ENCODE measurements at places on chromosomes 2 and 18.

DNA sequence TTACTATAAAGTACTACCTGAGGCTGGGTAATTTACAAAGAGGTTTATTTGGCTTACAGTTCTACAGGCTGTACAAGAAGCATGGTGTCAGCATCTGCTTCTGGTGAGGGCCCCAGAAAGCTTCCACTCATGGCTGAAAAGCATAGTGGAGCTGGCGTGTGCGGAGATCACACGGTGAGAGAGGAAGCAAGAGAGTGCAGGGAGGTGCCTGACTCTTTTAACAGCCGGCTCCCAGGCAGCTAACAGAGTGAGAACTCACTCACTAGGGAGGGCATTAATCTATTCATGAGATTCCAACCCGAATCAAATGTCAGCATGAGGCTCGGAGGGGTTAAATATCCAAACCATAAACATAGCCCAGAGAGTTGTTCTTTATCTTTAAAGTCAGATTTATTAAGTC lies 117.3 kb downstream of the LDLRAD4 start:
- DNase-seq = no peak

GRCh38 chr18:45619826-45620201 lies 4.5 kb downstream of the SLC14A2 start:
- no peak for DNase-seq

DNA sequence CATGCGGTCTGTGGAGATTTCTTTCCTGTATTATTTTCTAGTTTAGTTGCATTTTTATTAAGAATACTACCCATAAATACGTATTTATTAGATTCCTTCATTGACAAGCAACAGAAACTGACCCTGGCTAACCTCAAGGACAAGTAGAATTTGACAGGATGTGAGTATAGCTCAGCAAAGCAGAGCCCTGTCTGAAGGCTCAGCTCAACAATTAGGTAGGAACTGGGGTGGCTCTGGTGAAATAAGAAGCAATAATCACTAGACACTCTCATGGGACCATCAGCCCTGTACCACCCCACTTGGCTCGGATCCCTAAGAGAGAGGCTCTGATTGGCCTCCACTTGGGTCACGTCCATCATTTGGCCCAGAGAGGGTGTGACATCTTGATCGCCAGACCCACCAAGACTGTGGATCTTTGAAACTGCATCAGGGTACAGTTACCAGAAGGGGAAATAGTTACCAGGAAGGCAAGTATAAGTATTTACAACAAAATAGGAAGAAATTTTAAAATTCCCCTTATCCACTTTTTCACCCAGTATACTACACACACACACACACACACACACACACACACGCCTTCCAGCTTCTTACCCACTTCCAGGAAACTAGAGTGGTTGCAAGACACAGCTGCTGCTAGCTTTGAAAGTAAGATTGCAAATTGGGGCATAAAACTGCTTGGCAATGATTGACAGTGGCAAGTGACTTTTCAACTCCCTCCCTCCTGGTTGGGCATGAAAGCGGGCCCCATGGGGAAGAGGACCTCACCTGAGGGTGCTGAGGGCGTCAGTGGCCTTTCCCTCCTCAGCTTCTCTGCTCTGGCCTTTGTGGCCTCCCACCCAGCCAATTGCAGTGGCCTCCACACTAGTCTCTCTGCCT lies 41.8 kb downstream of the KCTD18 start:
- no peak for DNase-seq

DNA sequence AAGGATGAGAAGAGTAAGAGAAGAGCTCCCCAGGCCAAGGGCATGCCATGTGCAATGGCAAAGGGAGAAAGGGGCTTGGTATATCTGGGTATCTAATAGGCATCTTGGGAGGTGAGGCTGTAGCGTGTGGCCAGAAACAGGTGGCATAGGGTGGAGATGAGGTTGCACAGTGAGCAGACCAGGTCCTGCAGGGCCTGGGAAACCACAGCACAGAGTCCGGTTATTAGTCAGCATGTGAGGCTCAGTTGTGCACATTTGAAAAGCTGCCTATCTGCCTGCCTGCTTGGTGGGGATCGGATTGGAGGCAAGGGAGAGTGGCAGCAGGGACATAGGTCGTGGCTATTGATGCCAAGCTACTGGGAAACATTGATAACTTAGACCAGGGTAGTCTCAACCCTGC lies 190.6 kb downstream of the TPGS2 start:
- no peak for DNase-seq

GRCh38 chr2:85996591-85996990 lies 107.8 kb upstream of the ST3GAL5 start:
- no peak for DNase-seq

GRCh38 chr18:62881509-62882016 lies 166.2 kb downstream of the PHLPP1 start:
- DNase-seq = no peak

DNA sequence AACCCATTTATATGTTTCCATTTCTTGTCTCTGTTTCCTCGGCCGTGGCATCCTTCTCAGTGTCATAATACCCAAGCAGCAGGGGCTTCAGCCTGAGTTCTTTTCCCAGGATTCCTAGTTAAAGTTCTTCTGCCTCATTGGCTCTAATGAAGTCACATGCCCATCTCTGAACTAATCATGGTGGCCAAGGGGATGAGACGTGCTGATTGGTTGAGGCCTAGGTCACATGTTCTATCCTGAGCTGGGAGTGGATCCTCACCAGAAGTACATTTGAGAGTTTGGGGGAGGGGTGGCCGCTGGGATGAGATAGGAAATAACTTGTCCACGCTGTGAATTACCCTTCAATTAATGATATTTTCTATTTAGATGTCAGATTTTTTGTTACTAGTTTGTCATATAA lies 3.8 kb upstream of the UGT1A5 start:
- no peak for DNase-seq

- DNase-seq = no peak
These were observed 158.2 kb upstream of the SALL3 start for GRCh38 chr18:78821396-78821795.

DNA sequence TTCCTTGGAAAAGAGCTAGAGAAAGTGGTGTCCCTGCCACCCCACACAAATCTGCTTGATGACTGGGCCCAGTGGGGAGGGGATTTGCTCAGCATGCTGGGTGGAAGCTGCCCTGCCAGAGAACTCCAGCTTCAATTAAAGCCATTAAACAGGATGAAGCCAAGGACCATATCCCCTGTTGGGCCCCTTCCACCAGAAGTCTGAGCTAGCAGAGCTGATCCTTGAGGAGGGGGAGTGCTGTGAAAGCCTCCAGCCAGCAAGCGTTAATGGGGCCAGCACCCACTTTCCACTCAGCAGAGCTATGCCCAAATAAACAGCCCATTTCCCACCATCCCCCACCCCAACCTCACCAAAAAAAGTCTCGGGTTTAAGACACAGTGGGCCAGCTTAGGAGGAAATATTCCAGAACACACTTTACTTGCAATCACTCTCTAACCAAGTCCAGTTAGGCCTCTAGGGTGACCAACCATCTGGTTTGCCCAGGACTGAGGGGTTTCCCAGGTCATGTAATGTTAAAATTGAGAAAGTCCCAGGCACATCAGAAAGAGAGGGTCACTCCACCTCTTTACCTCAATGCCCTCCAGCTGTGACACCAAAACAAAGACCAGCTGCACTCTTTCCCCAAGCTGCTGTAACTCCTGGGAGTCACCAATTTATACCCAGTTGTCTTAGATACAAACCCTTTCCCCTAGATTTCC lies 132.3 kb downstream of the FOXI3 start:
- no peak for DNase-seq

DNA sequence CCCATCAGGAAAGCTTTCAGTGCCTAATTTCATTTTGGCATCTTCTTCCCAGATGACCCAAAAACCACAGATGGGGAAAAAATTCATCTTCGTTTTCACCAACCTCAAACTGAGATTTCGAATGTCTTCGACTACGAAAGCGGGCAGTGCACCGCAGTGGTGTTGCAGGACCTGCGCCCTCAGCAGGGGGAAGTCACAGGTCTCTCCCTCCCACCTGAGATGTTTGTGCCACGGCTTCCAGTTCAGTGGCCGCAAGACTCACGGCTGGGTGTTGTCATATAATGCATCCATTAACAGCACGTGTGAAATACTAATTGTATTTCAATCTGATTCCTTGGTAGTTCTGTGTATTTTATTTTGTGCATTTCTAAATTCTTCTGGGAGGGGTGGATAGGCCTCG lies 66.2 kb upstream of the SALL3 start:
- no peak for DNase-seq

DNA sequence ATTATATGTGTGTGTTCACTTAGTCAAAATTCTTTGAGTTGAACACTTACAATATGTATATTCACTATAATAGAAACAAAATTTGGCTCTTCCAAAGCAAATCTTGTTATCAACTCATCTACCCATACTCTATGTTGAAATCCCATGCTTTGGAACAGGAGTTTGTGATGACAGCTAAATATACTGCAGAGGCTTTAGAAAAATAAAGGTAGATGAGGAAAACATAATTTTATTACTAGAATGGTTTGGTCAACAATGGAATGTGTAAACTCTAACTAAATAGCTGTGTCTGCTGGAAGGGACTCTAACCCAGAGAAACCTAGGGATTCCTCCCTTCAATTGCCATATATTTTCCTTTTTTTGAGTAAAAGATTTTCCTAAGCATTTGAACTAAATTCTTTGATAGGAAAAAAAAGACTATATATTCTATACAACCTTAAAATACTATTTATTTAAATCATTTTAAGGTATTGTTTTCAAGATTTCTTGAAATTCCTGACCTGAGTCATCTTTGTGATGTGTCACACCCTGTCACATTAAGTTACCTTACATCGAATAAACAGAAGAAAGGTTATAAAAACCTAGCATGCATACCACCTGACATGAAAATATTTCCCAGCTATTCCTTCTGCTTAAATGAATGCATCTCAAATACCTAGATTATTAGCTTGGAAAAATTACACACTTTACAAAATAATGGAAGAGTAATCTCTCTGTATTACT lies 175.5 kb downstream of the OTX1 start:
- no peak for DNase-seq

GRCh38 chr2:228786901-228787300 lies 484.2 kb downstream of the PID1 start:
- DNase-seq = no peak

DNA sequence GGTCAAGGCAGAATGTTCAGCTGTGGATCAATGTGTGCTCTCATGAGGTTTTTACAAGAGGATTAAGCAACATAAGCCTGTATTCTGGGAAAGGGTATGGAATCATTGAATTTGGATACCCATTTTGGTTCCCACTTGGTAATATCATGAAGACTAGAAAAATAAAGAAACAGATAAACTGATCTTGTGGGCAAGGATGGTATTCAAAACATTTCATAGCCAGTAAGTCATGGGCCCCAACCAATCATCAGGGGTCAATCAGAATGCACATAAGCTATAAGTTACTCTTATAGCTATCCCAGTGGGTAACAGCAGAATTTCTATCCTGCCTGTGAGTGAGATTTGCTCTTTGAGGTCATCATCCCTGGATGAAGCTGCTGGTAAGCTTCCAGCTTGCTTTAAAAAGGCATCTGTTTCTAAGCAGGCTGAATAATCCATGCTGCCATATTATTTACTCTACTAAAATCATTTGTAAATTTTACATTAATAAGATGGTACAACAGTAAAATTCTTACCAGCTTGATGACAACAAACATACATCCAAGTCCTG lies 291.2 kb downstream of the RAD51AP2 start:
- DNase-seq = no peak

DNA sequence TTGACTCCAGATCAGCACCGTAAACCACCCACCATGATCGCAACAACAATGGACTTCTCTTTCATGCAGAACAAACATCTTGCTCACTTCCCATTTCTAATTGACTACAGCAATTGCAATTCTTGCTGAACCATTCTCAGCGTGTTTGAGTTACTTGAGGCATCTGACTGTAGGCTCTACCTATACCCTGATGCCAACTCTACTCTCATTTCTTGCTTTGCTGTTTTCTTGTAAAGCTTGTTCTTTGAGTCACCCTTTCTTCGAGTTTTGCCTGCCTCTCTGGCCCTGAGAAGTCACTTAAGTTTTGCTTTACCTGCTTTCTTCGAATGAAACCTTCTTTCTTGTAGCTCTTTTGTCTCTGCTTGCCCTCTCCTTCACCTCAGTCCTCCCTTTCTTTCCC lies 160.5 kb upstream of the RND3 start:
- no peak for DNase-seq

- peak; percentile 70 for DNase-seq
These were observed at the start of gene TSN for GRCh38 chr2:121755237-121756111. Gene TSN, plus strand, starts transcription at chr2:121755651. Its CDS starts 129 bp downstream, at chr2:121755780.

DNA sequence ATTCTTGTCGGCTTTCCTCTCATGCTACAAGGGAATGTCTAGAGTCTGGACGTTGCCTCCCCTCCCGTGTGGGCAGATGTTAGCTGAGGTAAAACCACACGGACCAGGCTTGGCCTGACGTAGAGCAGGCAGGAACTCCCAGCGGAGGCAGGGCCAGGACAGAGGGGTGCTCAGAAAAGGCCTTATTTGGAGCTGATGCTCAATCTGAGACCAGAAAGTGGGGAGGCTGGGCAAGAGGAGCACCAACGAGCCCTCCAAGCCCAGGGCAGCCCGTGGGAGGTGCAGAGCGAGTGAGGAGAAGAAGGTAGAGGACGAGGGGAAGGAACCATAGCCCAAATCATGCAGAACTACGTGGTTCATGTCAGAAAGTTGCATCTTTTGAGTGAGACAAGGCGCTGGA lies 9.0 kb downstream of the TEX51 start:
- no peak for DNase-seq

- no peak for DNase-seq
These were observed 276.5 kb upstream of the NRP2 start for GRCh38 chr2:205405752-205406151.

DNA sequence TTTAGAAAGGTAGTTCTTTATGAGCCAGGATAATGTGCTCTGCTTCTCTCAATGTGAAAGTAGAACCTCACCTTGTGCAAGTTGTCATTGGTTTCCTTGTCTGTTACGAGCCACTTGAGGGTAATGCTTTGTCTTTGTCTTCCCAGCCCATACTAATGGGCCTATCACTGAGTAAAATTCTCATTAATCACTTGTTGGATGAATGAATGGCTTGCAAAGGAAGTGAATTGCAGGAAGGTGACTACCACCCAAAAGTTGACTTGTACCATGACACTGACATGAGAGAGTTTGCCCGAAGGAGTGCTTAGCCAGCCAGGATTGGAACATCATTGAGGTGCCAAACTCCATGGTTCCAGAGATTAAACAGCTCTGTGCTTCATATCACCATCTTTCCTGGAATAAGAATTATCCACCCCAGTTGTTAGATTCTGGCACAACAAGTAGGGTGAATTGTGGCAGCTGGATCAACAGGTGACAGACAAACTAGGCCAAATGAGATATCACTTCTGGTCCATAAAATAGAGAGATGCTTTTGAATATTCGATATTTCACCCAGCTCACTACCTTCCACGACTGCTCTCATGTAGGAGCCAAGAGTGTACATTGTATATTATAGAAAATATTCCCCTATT lies 20.5 kb upstream of the CD28 start:
- DNase-seq = no peak

- DNase-seq = no peak
These were observed 283.3 kb upstream of the VWC2L start for GRCh38 chr2:214127571-214127970.
